ENCODE measurements at places on chromosomes 16 and 17. TPM values are rescaled to one million over a fixed set of nuclear protein-coding genes. Genes with fewer than 3 reads are reported as not detected.

PYDC1 gene
- not detected for total RNA-seq

TEDC2 gene
- 3.6 TPM for total RNA-seq

VMO1 gene
- total RNA-seq = not detected

MPO gene
- total RNA-seq = not detected

HNF1B gene
- total RNA-seq = 10.4 TPM

SMYD4 gene
- total RNA-seq = 14.9 TPM

DNA sequence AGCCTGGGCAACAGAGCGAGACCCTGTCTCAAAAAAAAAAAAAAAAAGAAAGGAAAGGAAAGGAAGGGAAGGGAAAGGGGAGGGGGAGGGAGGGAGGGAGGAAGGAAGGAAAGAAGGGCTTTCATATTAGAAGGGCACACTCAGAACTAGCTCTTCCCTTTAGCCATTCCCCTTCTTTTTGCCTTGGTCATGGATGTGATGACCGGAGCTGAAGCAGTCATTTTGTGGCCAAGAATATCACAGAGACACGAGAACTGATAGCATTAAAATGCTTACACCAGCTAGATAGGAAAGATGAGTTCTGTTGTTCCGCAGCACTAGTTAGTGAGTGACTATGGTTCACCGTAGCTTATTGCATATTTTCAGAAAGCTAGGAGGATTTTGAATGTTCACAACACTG lies 32.8 kb upstream of the TNRC6A start:
- no peak for DNase-seq

- DNase-seq = no peak
Measured at GRCh38 chr17:54745862-54746261, 154.8 kb upstream of the TOM1L1 start.

DNA sequence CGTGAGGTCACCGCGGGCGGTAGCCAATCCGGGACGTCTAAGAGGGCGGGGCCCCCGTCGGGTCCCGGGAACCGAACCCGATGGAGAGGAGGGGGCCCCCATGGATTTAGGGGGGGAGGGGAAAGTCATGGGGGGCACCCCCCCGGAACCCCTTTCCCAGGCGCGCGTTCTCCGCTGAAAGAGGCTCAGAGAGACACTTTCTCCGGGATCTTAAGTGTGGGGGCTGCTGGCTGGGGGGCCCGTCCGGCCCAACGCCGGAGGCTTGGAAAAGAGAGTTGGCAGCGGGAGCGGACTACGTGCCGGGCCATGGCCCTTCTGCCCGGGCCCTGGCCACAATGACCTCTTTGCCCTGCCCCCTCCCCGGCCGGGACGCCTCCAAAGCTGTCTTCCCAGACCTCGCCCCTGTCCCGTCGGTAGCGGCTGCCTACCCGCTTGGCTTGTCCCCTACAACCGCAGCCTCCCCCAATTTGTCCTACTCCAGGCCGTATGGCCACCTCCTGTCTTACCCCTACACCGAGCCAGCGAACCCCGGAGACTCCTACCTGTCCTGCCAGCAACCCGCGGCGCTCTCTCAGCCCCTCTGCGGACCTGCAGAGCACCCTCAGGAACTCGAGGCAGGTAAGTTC lies at the start of gene DLX4:
TSS of gene DLX4 (plus strand) at position 57 of the 626 bp plus-strand sequence. CDS start at position 336, 279 bp downstream.
- no peak for DNase-seq

DNA sequence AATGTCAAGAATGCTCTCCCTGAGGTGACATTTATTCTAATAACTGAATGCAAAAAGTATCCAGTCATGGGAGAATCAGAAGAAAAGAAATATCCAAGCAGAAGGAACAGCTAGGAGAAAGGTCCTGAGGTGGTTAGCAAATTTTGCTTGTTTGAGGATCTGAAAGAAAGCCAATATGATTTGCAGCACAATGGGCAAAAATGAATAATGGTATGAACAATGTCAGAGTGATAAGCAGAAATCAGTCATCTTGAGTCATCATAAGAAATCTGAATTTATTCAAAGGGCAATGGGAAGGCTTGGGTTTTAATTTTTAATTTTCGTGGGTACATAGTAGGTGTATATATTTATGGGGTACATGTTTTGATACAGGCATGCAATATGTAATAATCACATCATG lies 68.5 kb downstream of the BRIP1 start:
- DNase-seq = no peak

DNA sequence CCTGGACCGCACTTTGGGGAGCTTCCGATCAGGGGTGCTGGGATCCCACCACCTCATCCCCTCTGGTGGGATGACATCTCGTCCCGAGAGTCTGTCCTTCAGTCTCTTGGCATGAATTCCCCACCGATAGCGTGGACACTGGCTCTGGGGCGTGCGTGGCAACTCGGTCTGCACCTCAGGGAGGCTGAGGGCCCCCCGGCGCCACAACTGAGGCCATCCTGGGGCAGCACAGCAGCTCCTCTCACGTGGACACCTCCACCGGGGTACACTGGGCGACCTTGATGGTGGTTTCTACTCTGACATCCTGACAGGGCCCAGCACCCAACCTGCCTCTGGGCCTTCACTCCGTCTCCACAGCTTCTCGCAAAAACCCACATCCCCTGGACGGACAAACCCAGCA lies 8.6 kb downstream of the PDIA2 start:
- no peak for DNase-seq

DNA sequence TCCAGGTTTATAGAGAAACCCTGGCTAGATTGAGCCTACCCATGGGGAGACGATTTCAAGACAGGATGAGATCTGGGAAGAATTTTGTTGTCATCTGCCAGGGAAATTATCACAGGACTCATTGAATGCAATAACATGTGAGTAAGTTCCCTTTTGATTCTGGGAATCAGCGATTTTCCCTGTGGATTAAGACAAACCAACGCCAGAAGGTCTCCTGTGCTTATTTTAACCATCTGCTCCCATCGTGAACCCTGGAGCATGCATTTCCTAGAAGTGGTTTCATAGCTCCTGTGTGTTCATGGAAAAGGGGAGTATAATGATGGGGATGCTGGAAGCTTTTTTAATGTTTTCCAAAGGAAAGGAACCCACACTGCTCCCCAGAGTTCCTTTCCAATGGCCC lies 21.0 kb upstream of the ARHGAP44 start:
- peak; percentile 8 for DNase-seq

DNA sequence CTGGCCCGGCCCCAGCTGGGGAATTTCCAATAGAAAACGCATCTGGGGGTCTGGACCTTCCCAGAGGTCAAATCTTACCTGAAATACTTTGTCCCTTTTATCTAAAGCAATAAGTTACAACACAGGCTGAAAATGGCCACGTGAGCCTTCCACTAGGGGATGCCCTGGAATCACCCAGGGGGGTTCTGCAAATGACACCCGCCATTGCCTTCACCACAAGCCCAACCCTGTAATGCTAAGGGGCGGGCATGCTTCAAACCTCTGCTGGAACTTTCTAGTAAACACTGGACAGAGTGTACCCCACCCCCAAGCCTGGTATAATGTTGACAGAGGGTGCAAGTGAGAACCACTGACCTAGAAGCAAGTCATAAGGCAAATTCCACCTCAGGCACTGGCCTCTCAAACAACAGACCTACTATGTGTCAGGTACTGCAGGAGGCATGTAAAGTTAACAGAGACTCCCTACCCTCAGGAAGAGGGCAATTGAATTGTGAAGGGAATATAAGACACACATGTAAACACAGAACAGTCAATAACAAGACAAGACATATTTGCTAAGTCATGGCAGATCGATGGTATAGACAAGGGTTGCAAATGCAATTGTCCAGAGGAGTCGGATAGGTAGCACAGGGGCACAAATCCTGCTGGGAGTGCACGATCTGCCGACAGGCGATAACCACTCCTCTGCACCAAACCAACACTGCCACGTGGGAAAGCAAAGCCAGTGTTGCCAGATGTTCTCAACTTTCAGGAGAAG lies 59.0 kb downstream of the ARHGAP17 start:
- DNase-seq = no peak

GRCh38 chr17:31527606-31528005 lies 136.1 kb downstream of the RAB11FIP4 start:
- no peak for DNase-seq

DNA sequence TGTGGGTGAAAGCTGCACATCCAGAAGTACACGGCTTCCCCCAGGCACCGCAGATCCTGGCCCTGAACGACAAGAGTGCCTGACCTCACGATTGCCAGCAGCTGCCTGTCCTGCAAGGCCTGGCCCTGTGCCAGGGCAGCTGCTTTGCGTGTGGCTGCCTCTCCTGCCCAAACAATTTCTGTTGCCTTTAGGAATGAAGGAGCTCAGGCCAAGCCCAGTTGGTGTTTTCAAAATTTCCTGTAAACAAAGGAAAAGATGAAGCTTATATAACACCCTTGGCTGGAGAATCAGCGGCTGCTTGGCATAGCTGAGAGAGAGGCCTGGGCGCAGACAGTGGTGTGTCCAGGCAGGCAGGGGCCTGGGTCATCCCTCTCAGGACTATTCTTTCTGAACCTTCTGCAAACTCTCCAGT lies 11.7 kb upstream of the SLC47A2 start:
- peak; percentile 88 for DNase-seq

- DNase-seq = no peak
Measured at GRCh38 chr17:76147211-76148014, 6.4 kb upstream of the FOXJ1 start.

GRCh38 chr17:76276069-76276431 lies 10.9 kb downstream of the UBALD2 start:
- DNase-seq = no peak

- no peak for DNase-seq
Measured at GRCh38 chr17:78766225-78766624, 15.8 kb downstream of the CYTH1 start.

GRCh38 chr17:80605326-80606066 lies 60.9 kb downstream of the RPTOR start:
- peak; percentile 44 for DNase-seq

GRCh38 chr17:27327397-27327796 lies 33.5 kb downstream of the WSB1 start:
- DNase-seq = no peak

- peak; percentile 49 for DNase-seq
Measured at GRCh38 chr17:81902023-81902652, at the start of gene NPB. Gene NPB (plus strand): TSS chr17:81902238. CDS start chr17:81902278, 40 bp downstream.

DNA sequence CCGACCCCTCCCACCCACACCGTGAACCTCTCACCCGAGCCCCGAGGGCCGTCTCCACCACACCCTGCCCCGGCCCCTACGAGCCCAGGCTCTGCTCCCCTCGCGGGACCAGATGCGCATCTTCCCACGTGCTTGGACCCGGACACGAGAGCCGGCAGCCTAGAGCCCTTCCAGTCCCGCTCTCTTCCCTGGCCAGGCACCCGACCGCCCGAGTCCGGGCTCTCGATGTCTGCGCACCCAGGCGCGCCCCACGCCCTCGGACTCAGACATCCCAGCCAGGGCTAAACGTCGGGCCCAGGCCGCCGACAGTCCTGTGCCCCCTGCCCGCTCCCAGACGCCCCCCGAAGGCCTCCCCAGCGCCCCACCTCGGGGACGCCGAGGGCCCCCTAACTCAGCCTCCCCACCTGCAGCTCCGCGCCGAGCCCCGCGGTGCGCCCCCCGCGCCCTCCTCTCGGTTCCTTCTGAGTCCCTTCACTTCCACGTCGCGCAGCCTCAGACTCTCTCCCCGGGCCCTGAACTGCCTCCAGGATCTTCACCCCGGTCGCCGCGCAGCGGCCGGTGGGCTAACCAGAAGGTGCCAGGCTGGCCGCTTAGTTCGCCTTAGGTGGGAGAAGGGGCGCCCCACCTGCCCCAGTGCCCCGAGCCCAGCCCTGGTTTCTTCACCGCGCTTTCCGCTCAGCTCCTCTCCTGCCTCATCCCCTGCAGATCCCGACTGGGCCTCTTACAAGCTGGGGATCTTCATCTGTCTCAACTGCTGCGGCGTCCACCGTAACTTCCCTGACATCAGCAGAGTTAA lies 688 bp downstream of the ADAP2 start:
- DNase-seq = no peak

DNA sequence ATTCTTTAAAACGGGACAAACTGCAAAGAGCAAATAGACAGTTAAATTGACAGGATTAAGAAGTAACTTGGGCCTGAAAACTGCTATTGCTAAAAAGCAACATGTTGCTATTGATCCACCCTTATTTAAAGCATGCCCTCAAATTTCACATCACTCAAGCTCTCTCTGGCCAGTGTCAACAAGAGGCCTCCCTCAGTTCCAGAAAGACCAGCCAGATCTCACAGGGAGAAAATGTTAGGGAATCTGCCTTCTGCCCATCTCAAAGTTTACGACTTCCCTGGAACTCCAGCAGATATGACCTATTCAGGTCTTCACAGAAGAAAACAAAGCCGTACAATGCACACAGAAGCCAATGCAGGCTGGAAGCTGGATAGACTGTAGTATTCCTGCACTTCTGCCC lies 8.9 kb downstream of the CFAP20 start:
- no peak for DNase-seq

DNA sequence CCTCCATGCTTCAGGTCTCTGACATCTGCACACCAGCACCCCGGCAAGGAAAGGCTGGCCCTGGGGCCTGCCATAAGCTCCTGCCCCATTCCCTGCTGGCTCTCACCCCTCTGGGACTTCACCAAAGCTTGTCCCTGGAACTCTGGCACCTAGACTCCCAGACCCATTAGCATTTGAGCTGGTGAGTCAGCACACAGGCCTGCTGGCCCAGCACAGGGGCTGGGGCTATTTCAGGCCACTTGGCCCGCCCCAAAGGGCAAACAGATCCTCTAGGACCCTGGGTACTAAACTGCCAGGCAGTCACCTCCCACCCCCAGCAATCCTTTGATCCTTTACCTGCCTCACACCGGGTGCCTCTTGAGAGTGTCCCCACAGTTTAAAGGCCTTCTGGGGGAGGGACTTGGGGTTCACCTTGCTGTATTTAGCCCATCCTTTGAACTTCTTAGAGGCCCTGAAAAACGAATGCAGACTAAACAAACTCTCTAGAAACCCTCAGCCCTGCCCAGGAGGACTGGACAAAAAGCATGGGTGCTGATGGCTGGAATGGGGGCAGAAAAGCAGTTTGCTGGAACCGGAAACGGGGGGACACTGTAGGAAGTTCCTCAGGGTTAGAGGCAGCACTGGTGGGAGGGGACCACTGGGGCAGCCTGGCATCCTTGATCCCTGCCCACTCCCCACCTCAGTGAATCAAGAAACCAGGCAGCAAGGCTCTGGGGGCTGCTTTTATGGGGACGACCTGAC lies 3.2 kb upstream of the SAMD14 start:
- DNase-seq = no peak

DNA sequence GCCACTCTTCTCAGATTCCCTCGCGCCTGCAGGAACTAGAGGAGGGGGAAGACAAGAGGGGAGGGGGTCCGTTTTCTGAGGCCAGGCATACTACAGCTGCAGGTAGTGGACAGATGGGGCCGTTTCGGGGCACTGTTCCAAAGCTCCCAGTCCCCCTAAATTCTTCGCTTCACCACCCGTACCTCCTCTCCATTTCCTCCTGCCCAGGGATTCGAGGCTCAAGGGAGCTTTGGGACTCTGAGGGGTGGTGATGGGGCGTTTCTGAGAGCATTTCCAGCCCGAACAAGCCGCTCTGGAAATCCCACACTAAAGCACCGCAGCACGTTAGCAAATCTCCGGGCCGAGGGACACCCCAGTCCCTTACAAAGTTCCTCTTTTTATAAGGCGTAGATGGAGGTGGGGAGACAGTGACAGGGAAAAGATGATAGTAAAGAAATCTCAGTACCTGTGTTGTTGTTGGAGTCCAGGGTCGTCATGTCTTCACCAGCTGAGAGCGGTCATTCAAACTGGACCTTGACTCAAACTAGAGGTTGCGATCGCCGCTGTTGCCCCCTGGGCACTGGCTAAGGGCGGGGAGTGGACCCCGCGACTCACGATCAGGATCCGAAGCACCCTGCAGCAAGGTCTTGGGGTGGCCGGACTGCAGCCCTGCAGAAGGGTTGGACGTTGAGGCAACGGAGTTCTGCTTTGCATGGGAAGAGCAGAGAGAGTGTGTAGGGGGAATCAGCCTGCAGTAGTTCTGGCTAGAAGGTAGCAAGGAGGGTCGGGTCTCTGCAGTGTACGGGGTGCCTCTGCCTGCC lies 570 bp downstream of the NR1D1 start:
- DNase-seq = no peak

GRCh38 chr17:44351961-44352827 lies 7.1 kb downstream of the GRN start:
- no peak for DNase-seq

Data from stomach (tissue), 19 donors.